Esophagus squamous epithelium (tissue), 5 donors: ENCODE measurements at places on chromosomes 5 and 9.

GRCh38 chr5:147037515-147038205 is 159.1 kb upstream of the PPP2R2B start:
- no peak for DNase-seq

- DNase-seq, result no peak
Observed at GRCh38 chr9:122222791-122223190, 6.0 kb downstream of the LHX6 start.

DNA sequence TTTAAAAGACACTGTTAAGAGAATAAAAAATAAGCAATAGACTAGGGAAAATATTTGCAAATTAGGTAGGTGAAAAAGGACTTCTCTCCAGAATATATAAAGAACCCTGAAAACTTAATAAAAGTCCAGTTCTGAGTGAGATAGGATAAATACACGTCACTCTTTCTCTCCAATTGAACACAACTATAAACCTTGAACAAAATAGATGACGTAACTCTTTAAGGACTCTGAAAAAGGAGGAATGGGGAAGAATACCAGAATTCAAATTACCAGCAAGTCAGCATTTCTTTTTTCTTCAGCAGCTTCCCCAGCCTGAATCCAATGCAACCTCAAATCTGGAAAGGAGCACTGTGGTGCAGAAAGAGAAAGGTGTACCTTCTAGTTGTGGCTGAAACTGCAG is 6.8 kb upstream of the WDR41 start:
- no peak for DNase-seq

DNA sequence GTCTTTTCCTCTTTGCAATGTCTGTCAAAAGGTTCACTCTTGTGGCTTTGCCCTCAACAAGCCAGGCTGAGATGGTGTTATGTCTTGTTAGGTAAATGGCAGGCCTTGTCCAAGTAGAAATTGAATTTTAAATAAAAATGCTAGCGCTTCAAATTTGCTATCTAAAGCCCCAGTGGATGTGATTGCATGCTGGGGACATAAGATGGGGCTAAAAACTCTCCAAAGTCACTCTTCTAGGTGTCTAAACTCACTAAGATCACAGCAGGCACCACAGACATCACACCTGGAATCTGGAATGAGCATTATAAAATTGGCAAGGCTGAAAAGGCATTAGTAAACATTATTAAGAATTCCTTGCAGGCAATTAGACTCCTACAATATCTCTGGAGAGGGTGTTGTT is 262.7 kb upstream of the CLINT1 start:
- no peak for DNase-seq
